Activated CD4-positive, alpha-beta T cell treated with anti-CD3 and anti-CD28 coated beads, Interleukin-2, amount 50 U/mL, for 1 hour (primary cell): ENCODE measurements at places on chromosomes 12 and 14.

DNA sequence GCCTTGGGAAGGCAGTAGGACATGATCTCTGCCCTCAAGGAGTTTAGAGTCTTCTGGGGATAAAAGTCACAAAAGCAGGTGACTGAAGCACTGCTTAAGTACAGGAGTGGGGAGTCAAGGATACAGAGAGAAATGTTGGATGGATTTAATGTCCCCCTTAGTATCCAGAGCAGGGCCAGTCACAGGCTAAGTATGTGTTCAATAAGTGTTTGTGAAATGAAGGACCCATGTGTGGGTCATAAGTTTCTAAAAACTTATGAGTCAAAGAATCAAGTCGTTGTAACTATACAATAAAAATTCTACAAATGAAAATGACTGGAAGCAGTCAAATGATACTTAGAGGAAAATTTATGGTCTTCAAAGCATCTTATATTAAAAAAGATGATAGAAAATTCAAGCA, 25.1 kb downstream of the KRT80 start:
- no peak for DNase-seq

- no peak for DNase-seq
Observed at GRCh38 chr14:77897374-77897773, 97.5 kb downstream of the ADCK1 start.

DNA sequence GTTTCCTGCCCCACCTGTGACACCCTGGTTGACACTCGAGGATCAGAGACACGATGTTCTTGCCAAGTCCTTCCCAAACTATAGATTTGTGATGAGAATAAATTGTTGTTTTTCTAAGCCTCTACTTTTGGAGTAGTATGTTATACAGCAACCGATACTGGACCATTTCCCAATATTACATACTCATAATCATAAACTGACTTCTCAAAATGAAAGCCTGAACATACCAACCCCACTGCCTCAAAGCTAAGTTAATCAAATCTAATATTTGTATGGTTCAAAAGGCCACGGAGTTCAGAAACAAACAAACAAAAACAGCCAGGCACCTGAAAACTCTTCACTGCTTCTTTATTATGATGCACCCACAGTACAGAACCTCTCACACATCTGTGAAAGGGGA, 52.3 kb upstream of the GPHB5 start:
- no peak for DNase-seq

GRCh38 chr14:69299286-69300035, 39.5 kb downstream of the GALNT16 start:
- no peak for DNase-seq

DNA sequence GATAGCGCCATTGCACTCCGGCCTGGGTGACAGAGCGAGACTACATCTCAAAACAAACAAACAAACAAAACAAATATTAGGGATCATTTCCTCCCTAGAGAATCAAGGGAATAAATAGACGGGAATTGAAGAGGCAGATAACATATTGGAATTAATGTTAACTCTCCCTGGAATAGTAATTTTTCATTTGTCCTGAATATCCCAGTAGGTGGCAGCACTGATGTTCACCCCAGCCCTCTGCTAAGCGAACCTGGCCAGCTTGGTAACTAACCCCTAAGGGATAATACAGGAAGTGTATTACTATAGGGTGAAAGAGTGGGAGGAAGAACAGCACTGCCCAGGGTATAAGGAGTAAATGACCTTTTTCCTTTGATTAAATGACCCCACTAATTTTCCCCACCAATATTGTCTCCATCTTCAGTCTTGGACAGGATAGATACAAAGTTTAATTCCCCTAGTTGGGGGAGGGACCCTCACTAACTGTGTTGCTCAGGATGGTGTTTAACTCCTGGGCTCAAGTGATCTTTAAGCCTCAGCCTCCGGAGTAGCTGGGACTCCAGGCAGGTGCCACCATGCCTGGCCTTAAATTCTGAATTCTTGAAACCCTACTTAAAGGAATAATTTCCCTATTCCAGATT, 40.5 kb downstream of the SLC2A14 start:
- peak; percentile 7 for DNase-seq

DNA sequence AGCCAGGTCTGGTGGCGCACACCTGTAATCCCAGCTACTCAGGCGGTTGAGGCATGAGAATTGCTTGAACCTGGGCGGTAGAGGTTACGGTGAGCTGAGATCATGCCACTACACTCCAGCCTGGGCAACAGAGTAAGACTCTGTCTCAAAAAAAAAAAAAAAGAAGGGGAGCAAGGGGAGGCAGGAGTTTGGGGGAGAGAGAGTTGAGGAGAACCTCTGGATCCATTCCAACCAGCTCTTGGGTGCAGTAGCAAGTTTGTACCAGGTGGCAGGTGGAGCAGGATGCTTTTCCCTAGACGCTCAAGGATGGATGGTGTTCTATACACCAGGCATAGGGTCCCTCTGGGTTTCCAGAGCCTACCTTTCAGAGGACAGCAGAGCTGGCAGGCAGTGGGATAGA, 1.9 kb downstream of the NFE2 start:
- no peak for DNase-seq
